ENCODE measurements at places on chromosomes 5 and 9.

GRCh38 chr9:37066139-37066725, 32.2 kb upstream of the PAX5 start:
- DNase-seq, result peak; percentile 55

GRCh38 chr5:135937245-135937911, 17.4 kb downstream of the LECT2 start:
- no peak for DNase-seq

GRCh38 chr5:136811086-136811485, 445.7 kb upstream of the TRPC7 start:
- DNase-seq, result no peak

DNA sequence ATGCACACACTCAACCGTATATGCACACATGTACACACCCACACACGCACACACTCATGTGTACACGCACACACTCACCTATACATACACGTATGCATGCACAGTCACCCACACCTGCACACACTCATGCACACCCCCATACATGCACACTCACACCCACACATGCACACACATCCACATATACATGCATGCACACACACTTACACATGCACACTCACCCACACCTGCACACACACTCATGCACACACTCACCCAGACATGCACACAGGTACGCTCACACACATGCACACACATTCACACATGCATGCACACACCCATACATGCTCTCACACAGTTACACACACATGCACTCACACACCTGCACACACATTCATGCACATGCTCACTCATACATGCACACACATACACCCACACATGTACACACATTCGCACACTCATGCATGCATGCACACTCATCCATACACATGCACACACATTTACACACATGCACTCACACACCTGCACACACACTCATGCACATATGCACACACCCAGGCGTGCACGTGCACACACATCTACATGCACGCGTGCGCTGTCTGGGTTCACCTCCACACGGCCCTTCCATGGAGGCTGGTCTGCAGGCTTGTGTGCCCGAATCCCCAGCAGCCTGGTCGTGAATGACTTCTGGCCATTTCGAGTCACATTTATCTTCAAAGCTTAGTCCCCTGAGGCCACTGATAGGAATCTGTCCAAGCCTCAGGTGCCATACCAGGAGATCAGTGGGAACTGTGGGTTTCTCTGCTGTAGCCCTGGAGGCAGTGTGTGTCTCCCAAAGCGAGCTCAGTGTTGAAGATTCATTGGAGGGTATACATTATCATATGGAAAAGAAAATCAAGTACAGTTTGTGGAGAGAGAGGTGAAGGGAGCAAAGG, 103.0 kb downstream of the COL5A1 start:
- DNase-seq, result no peak

GRCh38 chr9:128523199-128523925, 18.8 kb downstream of the GLE1 start:
- DNase-seq, result peak; percentile 35

DNA sequence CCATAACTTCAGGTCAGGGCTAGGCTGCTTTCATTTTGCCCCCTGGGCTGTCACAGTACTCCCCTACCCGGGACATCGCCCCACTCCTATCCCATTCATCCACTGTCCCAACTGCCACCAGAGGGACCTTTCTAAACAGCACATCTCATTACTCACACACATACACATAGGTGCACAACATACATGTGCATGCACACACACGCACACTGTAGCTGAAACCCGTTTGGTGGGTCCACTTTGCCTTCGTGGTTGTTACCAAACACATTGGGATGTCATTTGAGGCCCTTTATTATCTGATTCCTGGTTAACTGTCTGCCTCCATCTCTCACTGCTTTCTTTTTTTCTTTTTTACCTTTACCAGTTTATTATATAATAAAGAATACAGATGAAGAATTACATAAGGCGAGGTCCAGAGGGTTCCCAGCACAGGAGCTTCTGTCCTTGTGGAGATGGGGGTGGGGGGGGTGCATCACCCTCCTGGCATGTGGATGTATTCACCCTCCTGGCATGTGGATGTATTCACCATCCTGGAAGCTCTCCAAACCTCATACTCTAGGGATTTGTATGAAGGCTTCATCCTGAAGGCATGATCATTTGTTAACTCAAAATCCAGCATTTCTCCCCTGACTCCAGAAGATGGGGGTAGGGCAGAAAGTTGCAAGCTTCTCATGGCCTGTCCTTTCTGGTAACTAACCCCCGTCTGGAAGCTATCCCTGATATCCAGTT, 186.0 kb downstream of the GOLPH3 start:
- DNase-seq, result no peak

DNA sequence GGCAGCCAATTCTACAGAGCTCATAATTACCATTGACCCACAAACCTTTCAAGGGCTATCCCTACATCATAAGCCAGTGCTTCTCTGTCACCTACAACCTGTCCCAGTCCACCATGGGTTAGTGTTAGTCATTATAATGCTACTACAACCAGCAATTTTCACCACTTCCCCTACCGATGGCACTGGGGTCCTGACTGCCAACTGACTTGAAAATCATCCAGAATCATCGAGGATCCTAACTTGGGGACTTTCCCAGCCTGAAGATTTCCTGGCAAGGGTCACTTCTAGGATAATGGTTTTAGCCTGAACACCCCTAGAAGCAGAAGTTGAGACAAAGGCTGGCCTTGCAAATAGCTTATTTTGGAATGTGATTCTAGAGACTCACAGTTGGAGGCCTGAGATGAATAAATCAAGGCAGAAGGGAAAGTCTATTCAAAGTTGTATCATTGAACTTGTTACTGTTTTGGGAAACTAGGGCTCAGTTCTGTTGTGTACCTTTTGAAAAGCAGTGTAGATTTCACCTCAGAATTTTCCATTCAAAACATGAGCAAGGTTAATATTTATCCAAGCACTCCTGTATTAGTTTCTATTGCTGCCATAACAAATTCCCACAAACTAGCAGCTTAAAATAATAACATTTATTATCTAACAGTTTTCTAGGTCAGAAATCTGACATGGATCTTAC, 633.0 kb downstream of the LRRC70 start:
- no peak for DNase-seq

- DNase-seq, result no peak
These were observed 471.5 kb downstream of the ZNF608 start for GRCh38 chr5:124274949-124275348.
